ENCODE measurements at places on chromosomes 12 and 14.

DNA sequence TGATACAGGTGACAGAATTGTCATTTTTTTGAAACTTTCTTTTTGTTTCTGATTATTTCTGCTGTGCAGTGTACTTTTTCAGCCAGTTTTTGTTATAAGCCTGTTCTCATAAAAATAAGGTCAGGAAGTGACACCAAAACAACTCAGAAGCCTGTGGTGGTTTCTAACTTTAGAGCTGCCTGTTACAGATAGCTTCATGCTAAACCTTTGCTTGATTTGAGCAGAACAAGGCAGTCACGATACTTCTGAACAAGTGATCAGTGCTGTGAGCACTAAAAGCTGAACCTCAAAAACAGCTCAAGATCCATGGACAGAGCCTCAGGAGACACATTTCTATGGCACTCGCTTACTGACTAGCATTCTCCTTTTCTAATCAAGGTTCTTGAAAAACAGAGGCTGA is 82.0 kb downstream of the PRKCH start:
- DNase-seq = no peak

DNA sequence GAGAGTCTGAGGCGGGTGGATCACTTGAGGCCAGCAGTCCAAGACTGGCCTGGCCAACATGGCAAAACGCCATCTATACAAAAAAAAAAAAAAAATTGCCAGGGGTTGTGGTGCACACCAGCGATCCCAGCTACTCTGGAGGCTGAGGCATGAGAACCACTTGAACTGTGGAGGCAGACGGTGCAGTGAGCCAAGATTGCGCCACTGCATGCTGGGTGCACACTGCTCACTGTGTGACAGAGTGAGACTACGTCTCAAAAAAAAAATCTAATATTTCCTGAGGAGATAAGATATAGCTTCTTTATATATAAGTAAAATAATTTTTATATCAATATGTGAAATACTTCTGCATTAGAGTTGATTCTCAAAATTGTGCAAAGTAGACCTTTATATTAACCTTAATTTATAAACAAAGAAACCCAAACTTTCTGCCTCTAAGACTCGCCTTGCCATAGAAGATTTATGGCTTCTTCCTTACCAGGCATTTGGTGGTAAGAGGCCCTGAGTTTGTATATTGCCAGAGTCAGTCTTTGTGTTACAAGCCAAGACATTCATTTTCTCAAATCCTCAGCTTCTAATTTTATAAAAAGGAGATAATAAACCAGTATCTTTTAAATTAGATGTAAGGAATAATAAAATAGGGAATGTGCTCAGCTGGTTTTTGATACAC is 1226.7 kb downstream of the FLRT2 start:
- DNase-seq = no peak

GRCh38 chr12:119375075-119375882 is 40.8 kb downstream of the CCDC60 start:
- no peak for DNase-seq

DNA sequence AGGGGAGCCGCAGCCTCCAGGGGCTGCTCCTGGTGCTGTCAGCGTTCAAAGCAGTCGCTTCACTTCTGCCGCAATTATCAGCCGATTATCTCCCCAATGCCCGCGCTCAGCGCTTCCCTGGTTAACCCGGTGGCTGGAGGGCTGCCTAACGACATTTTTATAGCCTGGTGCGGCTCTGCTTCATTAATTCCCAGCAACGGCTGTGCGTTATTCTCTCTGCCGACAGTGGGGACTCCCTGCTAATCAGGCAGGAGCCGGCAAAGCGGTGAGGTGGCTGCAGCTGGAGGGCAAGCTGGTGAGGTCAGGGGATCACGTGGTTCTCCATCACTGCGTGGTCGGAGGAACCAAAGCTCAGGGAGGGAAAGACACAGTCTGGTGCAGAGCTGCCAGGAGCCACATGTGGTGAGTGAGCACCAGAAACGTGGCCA is 62.9 kb downstream of the GLRX5 start:
- no peak for DNase-seq

DNA sequence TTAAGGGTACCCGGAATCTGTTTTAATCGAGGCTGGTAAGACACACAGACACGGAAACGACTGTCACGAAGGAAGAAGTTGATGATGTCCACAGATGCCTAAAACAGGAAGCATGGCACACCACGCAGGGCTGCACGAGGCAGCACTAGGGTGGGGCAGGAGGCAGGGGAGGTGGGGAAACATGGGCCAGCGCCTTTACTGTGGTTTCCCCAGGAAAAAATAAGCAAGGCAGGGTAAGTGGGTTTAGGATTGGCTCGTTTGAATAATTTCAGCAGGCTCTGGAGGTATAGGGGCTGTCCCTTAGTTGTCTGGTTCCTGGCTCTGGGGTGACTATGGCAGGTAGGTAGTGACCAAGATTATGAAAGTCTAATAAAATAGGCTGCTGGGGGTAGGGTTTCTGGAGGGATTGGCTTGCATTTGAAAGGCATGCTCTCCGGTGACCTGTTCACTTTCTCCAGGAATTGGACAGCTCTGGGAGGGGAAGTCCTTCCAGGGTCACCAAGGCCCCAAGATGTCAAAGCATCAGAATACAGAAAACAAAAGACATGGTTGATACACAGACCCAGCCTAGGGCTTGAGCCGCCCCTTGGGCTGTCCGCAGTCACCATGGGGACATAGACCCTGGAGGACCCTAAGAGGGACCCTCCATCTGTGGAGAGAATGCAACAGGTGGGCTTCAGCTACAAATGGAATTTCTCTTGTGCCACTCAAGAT is 35.3 kb downstream of the MAP1LC3B2 start:
- DNase-seq = no peak

- no peak for DNase-seq
Measured at GRCh38 chr14:63288853-63289252, 29.9 kb downstream of the GPHB5 start.

GRCh38 chr14:80110721-80111120 is 100.6 kb downstream of the DIO2 start:
- no peak for DNase-seq

- no peak for DNase-seq
Measured at GRCh38 chr14:71488703-71489191, 443.5 kb upstream of the RGS6 start.

DNA sequence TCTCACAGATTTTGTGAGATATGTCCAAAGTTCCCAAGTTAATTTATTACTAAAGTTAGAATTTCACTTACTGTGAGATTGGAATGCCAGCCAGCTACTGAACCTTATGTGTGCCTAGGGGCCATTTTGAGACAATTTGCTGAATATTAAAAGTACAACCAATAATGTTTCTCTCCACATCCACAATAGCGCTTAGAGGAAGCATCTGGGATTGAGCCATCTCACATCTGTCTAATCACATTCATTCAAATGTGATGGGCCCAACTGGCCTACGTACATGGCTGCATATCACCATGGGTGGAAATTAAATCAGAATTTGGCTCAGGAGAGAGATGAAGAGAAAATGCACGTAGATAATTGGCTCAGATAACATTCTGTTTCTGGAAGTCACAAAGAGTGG is 1294.0 kb downstream of the AACS start:
- DNase-seq = no peak

DNA sequence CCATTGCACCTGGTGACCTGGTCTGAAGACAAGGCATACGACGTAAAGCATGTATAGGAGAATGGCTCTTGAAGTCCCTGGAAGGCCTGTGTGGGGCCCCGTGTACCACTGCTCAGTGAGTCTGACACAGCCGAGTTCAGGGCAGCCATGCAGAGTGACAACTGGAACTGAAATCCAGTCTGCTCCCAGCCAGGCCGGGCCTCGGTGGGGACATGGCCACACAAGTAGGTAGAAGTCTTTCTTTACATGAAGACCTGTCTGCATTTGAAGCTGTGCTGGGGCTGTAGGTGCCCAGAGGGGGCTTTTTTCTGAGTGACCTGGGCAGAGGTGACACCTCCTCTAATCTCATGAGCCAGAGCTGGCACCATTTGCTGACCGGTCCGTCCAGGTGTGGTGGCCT is 35.7 kb downstream of the ADGRD1 start:
- DNase-seq = no peak

DNA sequence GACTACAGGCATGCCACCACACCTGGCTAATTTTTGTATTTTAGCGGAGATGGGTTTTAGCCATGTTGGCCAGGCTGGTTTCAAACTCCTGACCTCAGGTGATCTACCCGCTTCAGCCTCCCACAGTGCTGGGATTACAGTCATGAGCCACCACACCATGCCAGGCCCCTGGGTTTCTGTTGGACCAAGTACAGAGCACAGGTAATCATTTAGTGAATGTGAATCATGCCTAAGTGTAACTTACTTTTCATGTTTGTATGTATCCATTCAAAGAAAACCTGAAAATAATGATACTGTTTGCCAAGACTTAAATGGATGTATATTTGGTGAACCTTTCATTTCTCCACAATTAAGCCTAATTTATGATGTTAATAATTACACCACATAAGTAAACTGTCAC is 65.9 kb downstream of the FGD6 start:
- DNase-seq = no peak

- no peak for DNase-seq
Measured at GRCh38 chr12:66620688-66621087, 58.2 kb downstream of the GRIP1 start.

GRCh38 chr12:94674835-94675234 is 24.5 kb upstream of the TMCC3 start:
- DNase-seq = no peak

GRCh38 chr12:47082283-47082682 is 2.5 kb upstream of the AMIGO2 start:
- no peak for DNase-seq

DNA sequence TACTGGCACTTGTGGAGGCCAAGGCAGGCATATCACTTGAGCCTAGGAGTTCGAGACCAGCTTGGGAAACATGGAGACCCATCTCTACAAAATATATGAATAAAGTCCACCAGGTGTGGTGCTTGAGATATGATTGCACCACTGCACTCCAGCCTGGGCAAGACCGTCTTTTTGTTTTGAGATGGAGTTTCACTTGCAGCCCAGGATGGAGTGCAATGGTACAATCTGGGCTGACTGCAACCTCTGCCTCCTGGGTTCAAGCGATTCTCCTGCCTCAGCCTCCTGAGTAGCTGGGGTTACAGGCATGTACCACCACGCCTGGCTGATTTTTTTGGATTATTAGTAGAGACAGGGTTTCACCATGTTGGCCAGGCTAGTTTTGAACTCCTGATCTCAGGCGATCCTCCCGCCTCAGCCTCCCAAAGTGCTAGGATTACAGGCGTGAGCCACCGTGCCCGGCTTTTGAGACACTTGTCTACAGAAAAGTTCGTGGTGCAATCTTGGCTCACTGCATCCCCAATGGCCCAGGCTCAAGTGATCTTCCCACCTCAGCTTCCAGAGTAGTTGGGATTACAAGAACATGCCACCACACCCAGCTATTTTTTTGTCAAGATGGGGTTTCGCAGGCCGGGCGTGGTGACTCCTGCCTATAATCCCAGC is 16.3 kb upstream of the ATP5F1B start:
- DNase-seq = no peak

DNA sequence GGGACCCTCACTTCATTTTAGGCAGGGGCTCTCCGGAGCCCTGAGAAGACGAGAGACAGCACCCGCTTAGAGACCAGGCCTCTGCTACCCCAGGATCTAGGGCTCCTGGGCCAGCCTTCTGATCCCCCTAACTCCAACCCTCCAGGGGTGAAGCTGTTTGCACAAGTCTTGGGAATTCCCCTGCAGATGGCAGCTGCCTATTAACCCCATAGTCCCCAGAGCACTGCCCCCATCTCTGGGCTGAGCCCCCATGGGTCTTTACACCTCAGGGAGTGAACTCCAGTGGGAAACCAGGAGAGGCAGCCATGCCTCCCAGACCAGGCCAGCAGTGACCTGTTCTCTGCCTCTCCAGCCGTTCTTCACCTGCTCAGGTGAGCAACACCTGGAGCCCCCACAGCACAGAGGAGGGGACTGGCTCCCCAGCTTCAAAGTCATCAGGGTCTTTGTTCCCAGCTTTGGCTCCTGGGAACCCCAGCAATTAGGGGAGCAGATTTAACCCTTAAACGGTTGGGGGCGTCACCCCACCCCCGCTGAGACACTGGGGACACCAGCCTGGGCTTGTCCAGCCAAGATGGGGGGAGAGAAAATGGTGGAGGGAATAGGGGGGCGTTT is 2.3 kb downstream of the WNT10B start:
- no peak for DNase-seq

- no peak for DNase-seq
Measured at GRCh38 chr12:45166056-45166455, 49.8 kb upstream of the ANO6 start.

GRCh38 chr12:91921555-91921954 is 224.1 kb downstream of the BTG1 start:
- no peak for DNase-seq

DNA sequence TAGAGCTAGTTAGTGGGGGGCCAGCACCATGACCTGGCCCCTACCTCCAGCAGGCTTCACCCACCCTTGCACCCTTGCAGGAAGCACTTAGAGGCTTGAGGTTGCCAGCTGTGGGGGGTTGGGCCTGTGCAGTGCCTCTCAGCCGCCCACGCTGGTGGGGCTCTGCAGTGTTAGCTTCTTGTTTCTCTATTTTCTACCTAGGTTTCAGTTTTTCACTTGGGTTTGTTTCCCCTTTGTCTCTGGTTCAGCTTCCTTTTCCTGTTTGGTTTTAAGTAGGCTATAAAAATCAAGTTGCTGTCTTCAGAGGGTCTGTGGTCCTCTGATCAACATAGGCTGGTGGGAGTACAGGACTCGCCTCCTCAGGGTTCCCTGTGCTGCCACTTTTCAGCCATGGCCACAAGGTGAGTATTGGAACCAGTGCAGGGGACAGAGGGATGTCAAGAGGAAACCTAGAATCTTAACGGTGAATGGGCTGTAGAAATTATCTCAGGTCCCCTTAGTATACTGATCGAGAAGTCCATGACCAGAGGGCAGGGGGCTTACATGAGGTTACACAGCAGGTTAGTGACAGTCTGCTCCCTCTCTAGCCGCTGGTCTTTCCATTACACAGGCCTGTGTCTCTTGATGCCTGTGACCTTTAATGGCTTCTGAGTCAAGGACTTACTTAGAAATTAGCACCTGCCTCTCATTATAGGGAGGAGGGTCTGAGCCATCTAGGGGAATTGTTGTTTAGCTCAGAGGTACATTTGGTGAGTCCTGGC is at the start of gene EVL:
EVL (plus strand) TSS at position 312 of the 761 bp plus-strand sequence; CDS start at position 391, 79 bp downstream.
- DNase-seq = no peak

GRCh38 chr14:93271111-93271510 is 61.7 kb downstream of the BTBD7 start:
- DNase-seq = no peak

DNA sequence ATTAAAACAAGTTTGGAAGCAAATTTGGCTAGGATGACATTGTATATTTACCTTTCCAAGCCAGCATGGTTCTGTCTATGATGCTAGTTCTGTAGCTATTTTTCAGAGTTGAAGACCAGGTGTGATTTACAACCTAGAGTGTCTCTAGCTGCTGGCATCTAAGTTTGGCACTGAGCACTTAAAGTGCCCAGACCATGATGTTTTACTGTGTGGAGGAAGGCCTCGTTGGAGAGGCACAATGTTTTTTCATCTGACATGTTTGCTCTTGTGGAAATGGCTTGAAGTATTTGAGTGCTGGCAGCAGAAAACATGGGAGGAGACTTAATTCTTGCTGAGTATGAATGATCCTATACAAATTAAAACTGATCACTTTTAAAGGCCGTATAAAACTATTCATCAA is 13.0 kb upstream of the C12orf71 start:
- DNase-seq = no peak
